ENCODE measurements at places on chromosomes 2 and 18. TPM values are rescaled to one million over a fixed set of nuclear protein-coding genes. Genes with fewer than 3 reads are reported as not detected.

- H3K27me3 ChIP-seq = no peaks in the 10 kb centered on the region
- H3K4me3 ChIP-seq = no peak overlapping the region
- no peak overlapping the region for H3K27ac ChIP-seq
- no peak for DNase-seq
Observed at GRCh38 chr2:141384676-141385075, 746.1 kb downstream of the LRP1B start.

DNA sequence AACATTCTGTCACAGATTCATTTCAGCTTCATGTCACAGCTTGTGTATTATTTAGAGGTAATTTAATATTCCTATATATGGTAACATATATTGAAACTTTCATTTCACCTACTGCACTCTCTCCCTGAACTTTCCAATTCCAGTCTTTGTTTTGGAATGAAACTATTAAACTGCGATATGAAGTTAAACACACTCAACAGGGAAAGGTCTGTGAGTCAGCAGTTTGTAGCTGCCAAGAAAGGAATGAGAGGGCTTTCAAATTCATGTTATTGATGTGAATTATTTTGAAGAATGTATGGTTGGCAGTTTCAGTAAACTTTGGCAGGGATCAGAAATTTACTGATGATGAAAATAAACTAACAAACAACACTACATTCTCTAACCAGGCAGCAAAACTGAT lies 148.3 kb downstream of the HNMT start:
- no peaks in the 10 kb centered on the region for H3K36me3 ChIP-seq
- H3K4me3 ChIP-seq = no peak overlapping the region
- H3K4me1 ChIP-seq = no peaks in the 10 kb centered on the region
- no peaks in the 10 kb centered on the region for H3K27me3 ChIP-seq
- DNase-seq = no peak
- H3K27ac ChIP-seq = no peak overlapping the region

GRCh38 chr2:169778446-169778845 lies 20.2 kb upstream of the SSB start:
- H3K36me3 ChIP-seq = no peaks in the 10 kb centered on the region
- H3K4me3 ChIP-seq = no peak overlapping the region
- H3K4me1 ChIP-seq = no peaks in the 10 kb centered on the region
- H3K27me3 ChIP-seq = peaks cover 6% of the 10 kb centered on the region
- H3K27ac ChIP-seq = no peak overlapping the region

DNA sequence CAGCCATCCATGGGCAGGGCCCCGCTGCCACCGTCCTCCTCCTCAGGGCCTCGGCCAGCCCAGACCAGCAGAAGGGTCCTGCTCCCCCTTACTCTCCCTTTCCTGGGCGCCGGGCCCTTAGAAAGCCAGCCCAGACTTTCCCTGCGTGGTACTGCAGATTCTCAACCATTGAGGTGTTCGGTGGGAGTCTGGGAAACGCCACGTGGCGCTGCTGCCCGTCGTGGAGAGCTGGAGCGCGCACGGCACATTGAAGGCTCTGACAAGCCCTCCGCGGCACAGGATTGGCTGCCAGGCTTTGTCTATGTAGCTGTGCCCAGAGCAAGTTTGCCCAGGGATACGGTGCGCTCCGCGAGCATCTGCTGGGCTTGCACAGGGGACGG lies 10.4 kb upstream of the KLHL30 start:
- no peaks in the 10 kb centered on the region for H3K36me3 ChIP-seq
- DNase-seq = no peak
- H3K4me1 ChIP-seq = no peaks in the 10 kb centered on the region
- H3K27me3 ChIP-seq = no peaks in the 10 kb centered on the region

GRCh38 chr2:182444806-182445205 lies 18.0 kb upstream of the PDE1A start:
- no peak for DNase-seq
- no peaks in the 10 kb centered on the region for H3K36me3 ChIP-seq
- H3K4me3 ChIP-seq = no peak overlapping the region
- no peaks in the 10 kb centered on the region for H3K4me1 ChIP-seq

- H3K27me3 ChIP-seq = no peaks in the 10 kb centered on the region
- no peaks in the 10 kb centered on the region for H3K36me3 ChIP-seq
Observed at GRCh38 chr2:141065042-141065441, 1065.8 kb downstream of the LRP1B start.

DNA sequence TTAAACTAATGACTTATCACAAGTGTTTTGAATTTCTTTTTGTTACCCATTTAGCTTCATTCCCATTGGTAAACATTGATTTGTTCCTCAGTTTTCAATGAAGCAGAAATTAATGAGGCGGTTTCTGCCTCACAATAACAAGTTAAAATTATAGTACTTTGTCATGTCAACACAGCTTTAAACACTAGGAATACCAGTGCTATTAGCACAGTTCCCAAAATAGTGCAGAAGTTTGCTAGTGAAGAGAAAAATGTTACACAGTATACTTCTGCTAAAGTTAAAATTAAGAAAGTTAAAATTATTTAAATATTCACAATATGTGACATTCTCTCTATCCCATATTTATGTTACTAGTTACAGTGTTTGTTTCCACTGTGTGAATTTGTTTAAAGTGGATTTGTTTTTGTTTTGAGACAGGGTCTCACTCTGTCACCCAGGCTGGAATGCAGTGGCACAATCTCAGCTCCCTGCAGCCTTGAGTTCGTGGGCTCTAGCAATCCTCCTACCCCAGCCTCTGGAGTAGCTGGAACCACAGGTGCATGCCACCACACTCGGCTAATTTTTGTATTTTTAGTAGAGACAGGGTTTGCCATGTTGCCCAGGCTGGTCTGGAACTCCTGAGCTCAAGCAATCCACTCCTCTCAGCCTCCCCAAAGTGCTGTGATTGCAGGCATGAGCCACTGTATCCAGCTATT lies 3.8 kb upstream of the CHN1 start:
- DNase-seq = no peak
- no peak overlapping the region for H3K4me3 ChIP-seq
- H3K4me1 ChIP-seq = peaks cover 11% of the 10 kb centered on the region
- H3K36me3 ChIP-seq = no peaks in the 10 kb centered on the region
- H3K27me3 ChIP-seq = peaks cover 32% of the 10 kb centered on the region

The NDC80 gene
- 108 TPM for total RNA-seq

The STK17B gene
- total RNA-seq = 141 TPM

DNA sequence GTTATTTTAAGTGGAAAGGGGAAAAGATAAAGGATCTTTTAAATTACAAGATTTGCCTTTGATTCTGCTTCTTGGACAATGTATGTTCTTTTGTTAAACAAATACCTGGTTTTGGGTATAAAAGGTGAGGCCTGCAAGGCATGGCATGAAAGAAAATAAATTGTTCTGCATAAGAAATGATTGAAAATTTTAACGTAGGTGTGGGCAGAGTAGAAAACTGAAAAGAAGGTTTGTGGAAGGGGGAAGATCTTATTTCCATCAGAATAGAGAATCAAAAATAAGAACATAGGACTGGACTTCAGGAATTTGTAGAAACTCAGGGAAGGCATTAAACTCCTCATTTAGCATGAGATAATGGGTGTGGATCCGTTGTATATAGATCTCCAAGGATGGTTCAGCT lies 153.1 kb downstream of the SETBP1 start:
- DNase-seq = no peak
- no peaks in the 10 kb centered on the region for H3K36me3 ChIP-seq
- peaks cover 2% of the 10 kb centered on the region for H3K4me1 ChIP-seq

Data from activated naive CD4-positive, alpha-beta T cell treated with anti-CD3 and anti-CD28 coated beads for 36 hours (primary cell).